ENCODE measurements at places on chromosomes 6 and 20.

GRCh38 chr6:1761477-1761877 lies 151.8 kb downstream of the FOXC1 start:
- DNase-seq = no peak

DNA sequence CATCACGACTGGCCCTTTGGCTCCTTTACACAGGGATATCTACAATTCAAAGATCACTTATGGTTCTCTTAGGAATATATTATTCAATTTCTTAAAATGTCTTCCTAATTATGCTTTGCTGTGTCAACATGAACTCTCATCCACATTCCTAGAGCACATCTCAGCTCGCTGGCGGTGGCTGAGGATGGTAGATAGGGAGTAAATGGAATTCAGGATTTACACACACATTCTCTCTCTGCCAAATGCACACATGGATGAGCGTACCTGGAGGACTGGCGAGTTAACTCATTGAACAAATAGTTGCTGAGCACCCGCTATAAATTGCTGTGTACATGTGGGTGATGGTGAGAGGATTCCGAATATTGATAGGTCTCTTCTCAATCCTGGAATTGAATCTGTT lies 4.8 kb upstream of the MRPS10 start:
- no peak for DNase-seq

- no peak for DNase-seq
Measured at GRCh38 chr6:162970246-162970645, 242.5 kb downstream of the PACRG start.

DNA sequence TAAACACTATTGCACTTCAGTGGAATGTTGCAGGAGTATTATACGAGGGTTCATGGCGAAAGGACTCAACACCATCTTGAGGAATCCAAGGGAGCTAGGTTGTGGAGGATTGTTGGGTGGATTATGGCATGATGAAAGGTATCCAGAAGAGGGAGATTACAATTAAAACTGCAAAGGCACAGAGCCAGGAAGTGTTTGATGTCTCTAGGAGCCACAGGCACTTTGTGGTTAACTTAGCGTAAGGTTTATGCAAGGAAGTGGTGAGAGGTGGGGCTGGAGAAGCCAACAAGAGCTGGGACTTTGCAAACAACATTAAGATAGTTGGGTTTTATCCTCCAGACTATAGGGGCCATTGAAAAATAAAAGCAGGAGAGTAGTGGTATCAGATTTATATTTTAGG lies 86.6 kb upstream of the TPD52L1 start:
- DNase-seq = no peak

DNA sequence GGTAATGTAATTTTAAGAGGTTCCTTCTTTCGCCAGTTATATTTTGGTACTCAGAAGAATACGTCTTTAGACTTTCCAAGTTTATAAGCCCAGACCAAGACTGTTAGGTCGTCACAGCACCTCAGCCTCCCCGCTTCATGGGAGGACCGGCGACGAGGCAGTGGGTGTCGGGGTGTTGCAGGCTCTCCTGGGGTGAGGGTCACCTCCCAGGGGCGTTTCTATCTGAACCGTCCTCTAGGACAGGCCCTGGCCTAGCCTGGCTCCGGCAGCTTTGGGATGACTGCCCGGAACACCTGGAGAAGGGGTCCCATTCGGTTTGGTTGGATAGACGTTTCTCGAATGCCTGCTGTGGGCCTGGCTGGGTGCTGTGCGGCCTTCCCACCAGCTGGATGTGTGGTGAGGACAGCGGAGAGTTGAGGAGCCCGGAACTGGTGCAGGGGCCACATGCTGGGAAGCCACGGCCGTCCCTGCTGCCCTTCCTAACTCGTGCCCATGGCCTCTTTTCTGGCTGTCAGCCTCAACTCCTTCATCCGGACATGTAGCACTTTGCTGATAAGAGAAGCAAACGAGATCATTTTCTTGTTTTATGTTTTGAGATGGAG lies 1.1 kb downstream of the OSBPL2 start:
- DNase-seq = no peak

DNA sequence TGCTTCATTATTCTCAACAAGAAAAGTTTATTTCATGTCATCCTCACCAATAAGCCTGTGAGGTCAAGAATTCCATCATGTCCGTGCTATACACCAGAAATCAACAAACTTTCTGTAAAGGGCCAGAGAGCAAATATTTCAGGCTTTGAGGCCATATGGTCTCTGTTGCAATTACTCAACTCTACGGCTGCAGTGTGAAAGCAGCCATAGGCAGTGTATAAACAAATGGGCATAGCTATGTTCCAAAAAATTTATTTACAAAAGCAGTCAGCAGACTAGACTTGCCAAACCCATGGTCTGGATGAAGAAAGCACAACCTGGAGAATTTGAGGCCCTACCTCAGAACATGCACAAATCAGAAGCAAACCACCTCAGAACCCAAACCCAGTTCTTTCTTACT lies 118.5 kb downstream of the PCSK2 start:
- DNase-seq = no peak

DNA sequence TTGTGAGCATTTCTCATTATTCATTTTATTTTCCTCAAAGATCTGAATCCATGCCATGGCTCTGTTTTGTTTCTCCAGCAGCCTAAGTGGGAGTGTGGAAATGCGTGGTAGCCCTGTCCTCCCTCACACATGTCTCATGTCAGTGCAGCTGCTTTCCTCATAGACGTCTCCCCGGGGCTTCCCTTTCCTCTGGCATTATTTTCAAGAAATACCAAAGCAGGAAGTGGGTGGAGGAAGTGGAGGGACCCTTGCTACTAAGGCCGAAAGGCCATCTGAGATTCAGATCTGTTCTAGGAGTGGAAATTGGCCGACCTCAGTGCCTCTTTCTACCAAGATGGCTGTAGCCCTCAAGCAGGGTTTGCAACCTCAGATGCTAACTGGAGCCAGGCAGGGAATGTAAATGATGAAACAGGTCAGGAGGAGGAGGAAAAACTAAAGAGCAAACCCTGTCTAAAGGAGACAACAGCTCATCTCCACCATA lies 420.9 kb upstream of the PLCB4 start:
- no peak for DNase-seq

GRCh38 chr6:12528581-12529363 lies 187.8 kb upstream of the PHACTR1 start:
- DNase-seq = no peak

DNA sequence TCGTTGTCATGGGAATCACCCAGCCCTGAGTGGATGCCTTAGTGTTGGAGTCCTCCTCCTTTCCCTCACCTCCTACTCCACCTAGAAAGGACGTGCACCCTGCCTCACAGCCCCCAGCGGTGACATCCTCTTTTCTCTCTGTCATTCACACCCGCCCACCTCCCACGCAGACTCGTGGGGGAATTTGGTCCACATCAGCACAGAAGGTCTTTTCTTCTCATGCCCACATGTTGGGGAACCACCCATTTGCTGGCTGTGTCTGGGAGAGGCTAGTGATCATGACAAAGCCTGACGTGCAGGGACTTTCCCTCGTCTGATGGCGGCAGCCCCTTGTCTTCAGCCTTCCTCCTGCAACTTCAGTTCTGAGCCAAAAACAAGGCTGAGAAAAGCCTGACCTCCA lies 96.0 kb upstream of the CNKSR3 start:
- DNase-seq = no peak

- DNase-seq = no peak
Measured at GRCh38 chr20:60049601-60050000, 91.4 kb downstream of the CDH26 start.

DNA sequence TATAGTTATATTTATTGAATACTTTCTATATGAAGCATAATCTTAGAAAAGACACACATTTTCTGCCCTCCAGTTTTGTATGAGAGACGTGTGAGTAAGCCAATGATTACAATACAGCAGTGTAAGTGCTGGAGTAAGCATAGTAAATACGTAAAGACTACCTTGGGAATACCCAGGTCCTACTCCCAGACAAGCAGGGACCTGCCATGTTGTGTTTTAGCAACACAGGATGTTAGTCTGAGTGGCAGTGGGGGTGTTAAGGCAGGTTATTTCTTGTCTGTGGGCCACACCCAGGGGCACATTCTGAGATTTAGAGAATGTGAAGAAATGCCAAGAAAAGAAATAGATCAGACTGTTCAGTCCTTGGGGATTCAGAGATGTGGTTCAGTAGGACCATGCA lies 34.3 kb upstream of the RNF144B start:
- DNase-seq = no peak

DNA sequence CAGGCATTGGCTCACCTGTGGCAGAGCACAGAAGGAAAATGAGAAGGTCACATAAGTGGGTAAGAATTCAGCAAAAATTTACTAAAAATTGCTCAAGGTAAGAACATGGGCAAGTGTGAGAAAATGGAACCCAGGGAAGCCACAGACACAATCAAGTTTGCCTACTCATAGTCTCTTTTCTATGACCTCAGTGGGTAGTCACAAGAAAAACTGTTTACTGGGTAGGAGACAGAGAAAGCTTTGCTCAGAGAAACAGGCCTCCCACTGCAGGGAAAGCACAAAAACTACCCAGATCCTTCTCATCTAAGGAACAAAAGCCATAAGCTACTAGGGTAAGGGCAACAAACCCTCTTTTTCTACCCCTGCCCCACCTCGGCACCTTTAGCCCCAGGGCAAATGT lies 35.2 kb downstream of the FAM184A start:
- no peak for DNase-seq

GRCh38 chr20:62523473-62524203 lies 47.8 kb upstream of the GATA5 start:
- no peak for DNase-seq

DNA sequence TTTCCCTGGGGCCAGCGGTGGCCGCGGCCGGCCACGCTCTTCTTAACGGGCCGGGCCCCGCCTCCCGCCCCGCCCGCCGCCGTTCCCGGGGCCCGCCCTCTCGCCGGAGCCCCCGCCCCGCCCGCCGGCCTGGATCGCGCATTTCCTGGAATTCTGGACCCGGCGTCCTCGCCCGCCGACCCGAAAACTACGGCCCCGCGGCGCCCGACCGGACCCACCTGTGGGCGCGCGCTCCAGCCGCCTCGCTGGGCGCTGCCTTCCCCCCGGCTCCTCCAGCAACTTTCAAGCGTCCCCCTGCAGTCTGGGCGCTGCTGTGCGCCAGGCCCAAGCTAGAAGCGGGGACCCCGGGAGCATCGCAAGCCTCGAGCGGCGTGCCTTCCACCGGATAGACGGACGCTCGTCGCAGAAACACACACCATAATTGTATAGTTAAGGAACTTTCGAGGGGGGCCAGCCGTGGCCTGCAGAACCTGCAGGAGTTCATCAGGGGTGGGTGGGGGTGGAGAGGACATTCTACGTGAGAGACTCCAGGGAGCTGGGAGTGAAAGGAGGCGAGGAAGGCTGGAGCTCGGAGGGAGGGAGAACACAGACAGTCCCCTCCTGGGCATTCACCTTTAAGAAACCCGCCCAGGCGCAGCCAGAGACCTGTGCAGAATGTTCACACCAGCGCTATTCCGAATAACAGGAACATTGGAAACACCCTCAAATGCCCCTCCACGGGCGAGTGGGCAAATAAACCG lies at the start of gene ADA:
TSS of gene ADA (minus strand) at position 16 of the 740 bp plus-strand sequence. CDS start 92 bp downstream, outside the sequence.
- no peak for DNase-seq

- no peak for DNase-seq
Measured at GRCh38 chr6:1624851-1625781, 15.4 kb downstream of the FOXC1 start.

Data from NCI-H2107 (cell line).